Fibroblast of skin of left biceps (primary cell): ENCODE measurements at places on chromosomes 13 and 19.

DNA sequence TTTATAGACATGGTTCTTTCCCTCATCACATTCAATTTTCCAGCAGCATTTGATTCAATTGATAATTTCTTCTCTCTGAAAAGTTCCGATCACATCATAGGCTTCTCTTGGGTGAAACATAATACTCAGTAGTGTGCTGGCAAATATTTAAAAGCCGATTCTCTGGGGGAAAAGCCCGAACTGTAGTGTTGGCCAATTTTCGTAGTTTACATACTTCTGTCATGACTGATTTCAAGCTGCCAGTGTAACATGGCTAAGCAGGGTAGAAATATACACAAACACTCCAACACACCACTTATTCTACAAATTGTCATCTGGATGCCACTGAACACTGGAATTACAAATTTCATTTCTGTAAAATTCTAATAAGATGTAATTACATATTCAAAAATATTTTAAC is 56.1 kb upstream of the FREM2 start:
- peak; percentile 35 for DNase-seq

GRCh38 chr13:32381539-32381938 is 46.4 kb downstream of the N4BP2L1 start:
- no peak for DNase-seq

DNA sequence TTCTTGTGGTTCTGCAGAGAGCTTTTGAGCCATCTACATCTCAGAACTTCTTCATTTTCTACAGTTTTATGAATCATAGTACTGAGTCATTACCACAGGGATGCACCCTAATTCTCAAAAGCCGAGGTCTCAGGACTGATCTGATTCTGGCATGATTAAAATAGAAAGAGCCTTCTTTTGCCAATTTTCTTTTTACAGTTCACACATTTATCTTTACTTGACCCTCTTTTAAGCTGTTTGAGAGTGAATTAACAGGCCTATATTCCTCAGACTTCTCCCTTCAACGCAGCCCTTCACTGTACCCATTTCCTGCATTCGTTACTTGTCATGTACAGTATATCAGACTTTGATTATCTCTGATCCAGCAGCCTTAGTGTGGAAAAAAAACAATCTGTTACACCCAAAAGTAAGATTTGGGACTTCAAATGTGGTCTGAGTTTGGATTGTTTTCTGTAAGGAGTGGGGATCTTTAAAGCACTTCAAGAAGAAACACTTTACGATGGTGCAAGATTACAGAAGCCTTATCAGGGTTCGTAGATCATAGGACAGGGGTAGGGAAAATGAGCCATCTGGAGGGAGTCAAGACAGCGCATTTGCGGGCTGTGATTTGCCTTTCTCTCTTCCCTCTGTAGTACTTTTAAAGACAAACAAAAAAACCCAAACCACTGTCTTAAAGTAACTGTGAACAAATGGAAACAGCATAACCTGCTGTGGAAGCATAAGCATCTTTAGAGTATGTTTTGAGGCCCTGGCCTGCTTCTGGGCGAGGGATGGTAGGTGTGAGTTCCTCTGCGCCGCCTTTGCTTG is 15.3 kb upstream of the GPR183 start:
- DNase-seq = peak; percentile 53

- no peak for DNase-seq
Observed at GRCh38 chr19:48500830-48501493, 10.7 kb downstream of the LMTK3 start.

DNA sequence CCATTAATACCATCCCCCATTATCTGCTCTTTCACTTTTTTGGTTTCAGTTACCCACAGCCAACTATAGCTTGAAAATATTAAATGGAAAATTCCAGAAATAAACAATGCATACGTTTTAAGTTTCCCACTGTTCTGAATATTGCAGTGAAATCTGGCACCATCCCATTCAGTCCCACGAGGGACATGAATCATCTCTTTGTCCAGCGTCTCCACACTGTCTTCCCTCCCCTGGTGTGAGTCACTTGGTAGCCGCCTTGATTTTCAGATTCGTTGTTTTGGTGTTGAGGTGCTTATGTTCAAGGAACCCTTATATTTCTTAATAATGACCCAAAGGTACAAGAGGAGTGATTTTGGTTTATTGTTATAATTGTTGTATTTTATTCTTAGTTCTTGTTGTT is 246.1 kb downstream of the DCT start:
- peak; percentile 87 for DNase-seq

GRCh38 chr13:103852036-103852435 is 785.8 kb upstream of the SLC10A2 start:
- DNase-seq = no peak

- no peak for DNase-seq
Observed at GRCh38 chr13:23856008-23856750, 33.0 kb downstream of the MIPEP start.

- no peak for DNase-seq
Observed at GRCh38 chr13:63297163-63297562, 1881.5 kb upstream of the PCDH20 start.

- no peak for DNase-seq
Observed at GRCh38 chr13:78238911-78239310, 320.3 kb upstream of the EDNRB start.

DNA sequence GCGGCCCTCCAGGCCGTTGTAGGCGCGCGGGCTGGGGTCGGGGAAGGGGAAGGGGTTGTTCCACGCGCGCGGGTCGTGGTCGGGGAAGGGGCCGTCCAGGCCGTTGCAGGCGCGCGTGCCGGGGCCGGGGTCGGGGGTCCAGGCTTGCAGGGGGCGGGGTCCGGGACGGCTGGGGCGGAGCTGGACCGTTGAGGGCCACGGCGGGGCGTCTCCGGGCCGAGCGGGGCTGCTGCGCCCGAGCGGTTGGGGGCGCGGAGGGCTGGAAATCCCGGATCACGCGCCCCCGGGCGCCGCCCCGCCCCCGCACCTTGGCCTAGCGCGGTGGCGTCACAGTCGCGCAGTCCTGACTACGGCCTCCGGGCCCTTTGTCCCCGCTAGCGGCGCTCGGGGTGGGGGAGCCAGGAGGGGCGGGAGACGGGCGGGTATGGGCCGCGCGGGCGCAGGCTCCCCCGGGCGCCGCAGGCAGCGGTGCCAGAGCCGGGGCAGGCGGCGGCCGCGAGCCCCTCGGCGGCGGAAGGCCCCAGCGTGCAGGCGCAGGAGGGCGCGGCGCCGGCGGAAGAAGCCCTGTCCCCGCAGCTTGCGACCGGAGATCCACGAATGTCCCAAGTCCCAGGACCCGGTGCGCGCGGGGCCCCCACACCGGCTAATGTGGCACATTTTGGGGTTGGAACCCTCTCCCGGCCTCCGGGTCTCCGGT is 665 bp downstream of the GPX4 start:
- DNase-seq = no peak

DNA sequence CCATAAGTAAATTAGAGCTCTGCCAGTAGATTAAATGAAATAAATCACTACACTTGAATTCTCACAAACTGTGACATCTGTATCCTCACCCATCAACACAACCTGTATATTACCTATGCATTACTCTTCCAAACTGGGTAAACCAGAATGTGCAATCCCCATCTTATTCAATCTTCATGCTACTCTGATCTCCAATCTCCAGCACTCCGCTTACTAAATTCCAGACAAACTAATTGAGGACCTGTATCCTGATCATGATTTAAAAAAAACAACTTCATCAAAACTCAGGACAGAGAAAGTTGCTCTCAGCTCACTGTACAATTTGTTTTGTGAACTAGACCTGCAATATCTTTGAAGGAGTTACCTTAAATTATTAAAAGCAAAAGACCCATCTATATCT is 74.4 kb downstream of the FOXO1 start:
- no peak for DNase-seq

DNA sequence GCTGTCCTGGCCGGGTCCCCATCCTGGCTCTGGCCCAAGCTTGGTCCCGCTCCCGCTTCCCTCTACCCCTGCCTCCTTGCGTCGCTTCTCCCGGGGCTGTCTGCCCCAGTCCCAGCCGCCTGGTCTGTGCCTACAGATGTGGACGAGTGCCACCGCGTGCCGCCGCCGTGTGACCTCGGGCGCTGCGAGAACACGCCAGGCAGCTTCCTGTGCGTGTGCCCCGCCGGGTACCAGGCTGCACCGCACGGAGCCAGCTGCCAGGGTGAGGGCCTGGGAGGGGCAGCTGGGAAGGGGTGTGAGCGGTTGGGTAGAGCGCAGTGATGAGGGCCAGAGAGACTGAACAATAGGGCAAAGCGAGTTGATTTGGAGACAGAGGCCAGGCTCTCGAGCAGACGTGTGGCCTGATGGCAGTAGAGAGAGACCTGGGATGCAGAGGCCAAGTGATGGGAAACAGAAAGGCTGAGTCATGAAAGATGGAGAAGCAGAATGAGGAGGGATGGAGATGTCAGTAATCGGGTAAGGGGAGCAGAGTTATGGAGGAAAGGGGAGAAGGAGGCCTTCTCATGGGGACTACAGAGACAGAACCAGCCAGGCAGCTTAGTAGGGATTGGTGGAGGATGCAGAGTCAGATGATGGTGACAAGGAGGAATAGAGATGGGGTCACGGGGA is 9.4 kb downstream of the LTBP4 start:
- no peak for DNase-seq

DNA sequence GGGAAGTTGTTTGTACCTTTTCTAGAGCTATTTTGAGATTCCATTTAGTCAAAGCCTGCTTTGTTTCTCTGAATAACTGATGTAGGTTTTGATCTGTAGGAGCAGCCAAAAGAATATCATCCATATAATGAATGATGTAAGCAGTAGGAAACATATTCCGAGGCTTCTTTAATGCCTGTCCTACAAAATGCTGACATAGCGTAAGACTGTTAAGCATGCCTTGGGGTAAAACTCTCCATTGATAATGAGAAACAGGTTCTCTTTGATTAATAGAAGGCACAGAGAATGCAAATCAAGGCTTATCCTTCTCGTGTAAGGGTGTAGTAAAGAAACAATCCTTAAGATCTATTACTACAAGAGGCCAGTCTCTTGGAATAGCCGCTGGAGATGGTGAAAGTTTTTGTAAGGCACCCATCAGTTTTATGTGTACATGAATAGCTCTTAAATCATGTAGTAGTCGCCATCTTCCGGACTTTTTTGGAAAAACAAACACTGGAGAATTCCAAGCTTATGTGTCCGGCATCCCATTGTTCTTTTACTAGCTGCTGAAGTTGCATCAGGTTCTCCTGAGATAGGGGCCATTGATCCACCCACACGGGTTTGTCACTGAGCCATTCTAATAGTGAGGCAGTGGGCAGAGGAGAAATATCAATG is 13.5 kb downstream of the FPR3 start:
- no peak for DNase-seq

DNA sequence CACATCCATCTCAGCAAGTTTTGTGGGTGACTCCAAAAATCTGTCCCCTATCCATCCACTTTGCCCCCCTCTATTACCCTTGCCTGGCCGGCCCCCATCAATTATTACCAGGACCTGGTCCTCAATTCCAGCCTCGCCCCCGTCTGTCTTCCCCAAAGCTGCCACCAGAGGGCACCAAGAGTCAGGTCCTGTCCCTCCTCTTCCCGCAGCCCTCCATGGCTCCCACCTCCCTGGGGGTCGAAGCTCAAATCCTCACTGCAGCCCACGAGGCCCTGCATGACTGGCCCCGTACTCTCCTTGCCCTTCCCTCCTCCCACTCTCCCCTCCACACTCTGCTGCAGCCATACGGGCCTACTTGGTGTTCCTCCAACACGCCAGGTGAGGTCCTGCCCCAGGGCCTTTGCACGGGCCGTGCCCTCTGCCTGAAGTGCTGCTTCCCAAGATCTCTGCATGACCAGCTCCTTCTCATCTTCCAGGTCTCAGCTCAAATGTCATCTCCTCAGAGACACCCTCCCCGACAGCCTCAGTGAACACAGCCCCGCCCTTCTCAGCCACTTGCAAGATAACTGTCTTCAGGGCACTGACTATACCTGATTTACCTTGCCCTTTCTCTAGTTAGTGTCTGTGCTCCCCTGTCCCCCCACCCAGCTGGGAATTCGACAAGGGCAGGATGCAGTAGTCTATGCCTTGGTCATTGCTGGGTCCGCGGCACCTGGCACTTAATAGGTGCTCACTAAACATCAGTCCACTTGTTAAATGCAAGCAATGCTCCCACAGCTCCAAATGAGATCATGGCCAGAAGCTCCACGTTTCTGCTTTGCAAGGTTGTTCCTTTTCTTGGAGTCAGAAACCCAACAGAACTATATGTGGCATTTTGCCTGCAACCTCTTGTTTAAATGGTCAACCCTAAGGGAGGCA is 16.8 kb upstream of the SEMA6B start:
- no peak for DNase-seq

GRCh38 chr13:77742801-77743200 is 45.3 kb downstream of the SLAIN1 start:
- no peak for DNase-seq

- DNase-seq = no peak
Observed at GRCh38 chr13:43124490-43124889, 101.1 kb downstream of the DNAJC15 start.

DNA sequence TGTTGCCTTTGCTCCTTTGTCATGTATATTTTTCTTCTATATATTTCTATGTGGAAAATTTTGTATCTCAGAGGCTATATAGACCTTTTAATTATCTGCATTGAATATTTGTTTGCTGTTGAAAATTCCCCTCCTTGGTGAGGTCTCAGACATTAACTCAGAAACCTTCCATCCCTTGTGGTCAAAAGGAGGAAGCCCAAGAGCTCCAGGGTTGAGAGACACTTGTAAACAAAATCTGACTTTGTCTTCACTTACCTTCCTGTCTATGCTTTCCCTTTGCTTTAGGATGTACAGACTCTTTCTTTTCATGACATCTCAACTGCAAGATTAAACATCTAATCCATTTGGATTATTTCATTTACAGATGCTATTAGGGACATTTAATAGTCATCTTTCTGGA is 157.5 kb downstream of the PCDH20 start:
- no peak for DNase-seq

- no peak for DNase-seq
Observed at GRCh38 chr13:65843314-65843731, 1386.8 kb downstream of the PCDH9 start.

DNA sequence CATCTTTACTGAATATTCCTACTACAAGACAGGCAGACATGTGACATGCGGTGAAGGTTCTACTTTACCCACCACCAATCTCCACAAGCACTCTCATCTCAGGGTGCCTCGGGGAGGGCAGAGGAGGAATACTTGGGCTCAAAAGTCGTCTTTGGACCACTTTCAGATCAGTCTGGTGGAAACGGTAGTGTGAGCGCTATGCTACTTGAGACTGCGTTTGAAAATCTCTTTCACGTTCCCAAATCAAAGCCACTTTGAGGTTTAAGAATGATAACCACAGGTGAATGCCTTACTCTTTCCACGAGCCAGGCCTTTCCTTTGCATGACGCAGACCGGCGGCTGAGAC is 1.5 kb upstream of the SOX1 start:
- DNase-seq = no peak

GRCh38 chr13:95086761-95087160 is 214.5 kb downstream of the ABCC4 start:
- DNase-seq = no peak

DNA sequence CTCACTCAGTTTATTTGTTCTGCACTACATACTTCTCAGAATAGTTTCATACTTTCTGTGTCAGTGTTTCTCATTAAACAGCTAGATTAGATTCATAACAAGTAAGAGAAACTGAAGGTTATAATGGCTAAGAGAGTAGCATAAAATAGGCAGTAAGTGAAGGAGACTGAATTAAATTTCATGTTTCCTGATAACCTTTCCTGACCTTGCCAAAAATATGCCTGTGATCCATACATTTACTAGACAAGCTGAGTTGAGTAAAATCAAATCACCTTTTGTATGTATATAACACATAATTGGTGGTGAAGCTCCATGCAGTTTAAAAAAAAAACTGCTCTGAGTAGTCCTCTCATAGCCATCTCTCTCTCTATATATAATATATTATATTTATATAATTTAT is 545.3 kb upstream of the PCDH20 start:
- no peak for DNase-seq
